ENCODE measurements at places on chromosomes 1 and 21. TPM values are rescaled to one million over a fixed set of nuclear protein-coding genes. Genes with fewer than 3 reads are reported as not detected.

GRCh38 chr1:184950906-184951305, 23.4 kb downstream of the NIBAN1 start:
- no peak for DNase-seq
- H3K27me3 ChIP-seq = no peaks in the 10 kb centered on the region
- H3K4me3 ChIP-seq = no peak overlapping the region
- no peaks in the 10 kb centered on the region for H3K36me3 ChIP-seq
- no peak overlapping the region for H3K27ac ChIP-seq
- no peaks in the 10 kb centered on the region for H3K4me1 ChIP-seq

GRCh38 chr1:167821969-167822685, 91.8 kb downstream of the ADCY10 start:
- no peaks in the 10 kb centered on the region for H3K4me1 ChIP-seq
- H3K27ac ChIP-seq = no peak overlapping the region
- H3K36me3 ChIP-seq = no peaks in the 10 kb centered on the region
- no peak for DNase-seq
- H3K4me3 ChIP-seq = no peak overlapping the region

- no peak overlapping the region for H3K4me3 ChIP-seq
- no peaks in the 10 kb centered on the region for H3K27me3 ChIP-seq
- H3K27ac ChIP-seq = no peak overlapping the region
- no peaks in the 10 kb centered on the region for H3K4me1 ChIP-seq
Observed at GRCh38 chr1:76162254-76162653, 87.7 kb downstream of the ST6GALNAC3 start.

- no peaks in the 10 kb centered on the region for H3K27me3 ChIP-seq
- H3K4me1 ChIP-seq = peaks cover 49% of the 10 kb centered on the region
- H3K36me3 ChIP-seq = no peaks in the 10 kb centered on the region
- H3K27ac ChIP-seq = no peak overlapping the region
Observed at GRCh38 chr1:226663327-226663704, 75.8 kb downstream of the ITPKB start.

DNA sequence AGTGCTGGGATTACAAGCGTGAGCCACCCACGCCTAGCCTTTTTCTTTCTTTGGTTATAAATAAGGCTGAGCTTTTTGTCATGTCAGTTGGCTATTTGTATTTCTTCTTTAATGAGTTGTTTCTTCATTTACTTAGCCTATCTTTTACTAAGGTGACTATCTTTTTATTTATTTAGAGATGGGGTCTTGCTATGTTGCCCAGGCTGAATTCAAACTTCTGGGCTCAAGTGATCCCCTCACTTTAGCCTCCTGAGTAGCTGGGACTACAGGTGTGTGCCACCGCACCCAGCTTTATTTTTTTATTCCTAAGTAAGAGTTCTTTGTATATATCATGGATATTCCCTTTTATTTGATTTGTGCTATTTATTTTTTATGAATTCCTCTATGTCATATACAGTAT, 11.9 kb downstream of the DMBX1 start:
- H3K27ac ChIP-seq = no peak overlapping the region
- H3K4me1 ChIP-seq = no peaks in the 10 kb centered on the region
- H3K27me3 ChIP-seq = no peaks in the 10 kb centered on the region
- H3K36me3 ChIP-seq = no peaks in the 10 kb centered on the region
- DNase-seq = no peak
- H3K4me3 ChIP-seq = no peak overlapping the region

GRCh38 chr1:51188230-51188629, 47.8 kb upstream of the RNF11 start:
- no peaks in the 10 kb centered on the region for H3K4me1 ChIP-seq
- H3K4me3 ChIP-seq = no peak overlapping the region
- DNase-seq = no peak
- H3K27ac ChIP-seq = no peak overlapping the region
- no peaks in the 10 kb centered on the region for H3K36me3 ChIP-seq
- no peaks in the 10 kb centered on the region for H3K27me3 ChIP-seq

GRCh38 chr1:204406621-204407020, 5.0 kb downstream of the PPP1R15B start:
- H3K36me3 ChIP-seq = no peaks in the 10 kb centered on the region
- no peak for DNase-seq
- no peak overlapping the region for H3K27ac ChIP-seq
- no peaks in the 10 kb centered on the region for H3K4me1 ChIP-seq

- no peaks in the 10 kb centered on the region for H3K36me3 ChIP-seq
- peak; percentile 73 for DNase-seq
- no peaks in the 10 kb centered on the region for H3K4me1 ChIP-seq
Observed at GRCh38 chr1:78492386-78492950, 1.7 kb downstream of the PTGFR start.

DNA sequence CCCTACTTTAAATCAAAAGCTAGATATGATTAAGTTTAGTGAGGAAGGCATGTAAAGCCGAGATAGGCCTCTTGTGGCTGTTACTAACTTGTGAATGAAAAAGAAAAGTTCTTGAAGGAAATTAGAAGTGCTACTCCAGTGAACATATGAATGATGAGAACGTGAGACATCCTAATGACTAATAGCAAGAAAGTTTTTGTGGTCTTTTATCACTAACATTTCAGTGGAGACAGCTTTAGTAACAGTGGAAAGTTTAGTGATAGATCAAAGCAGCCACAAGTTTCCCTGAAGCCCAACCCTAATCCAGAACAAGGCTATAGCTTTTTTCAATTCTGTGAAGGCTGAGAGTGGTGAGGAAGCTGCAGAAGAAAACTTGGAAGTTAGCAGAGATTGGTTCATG, 73.6 kb upstream of the LRRC8B start:
- no peak overlapping the region for H3K4me3 ChIP-seq
- DNase-seq = no peak
- no peaks in the 10 kb centered on the region for H3K4me1 ChIP-seq
- H3K27ac ChIP-seq = no peak overlapping the region

GRCh38 chr1:164787834-164788231, 228.8 kb downstream of the PBX1 start:
- DNase-seq = no peak
- H3K27ac ChIP-seq = peak overlapping the region; percentile 92
- no peaks in the 10 kb centered on the region for H3K36me3 ChIP-seq
- peaks cover 15% of the 10 kb centered on the region for H3K4me1 ChIP-seq
- no peaks in the 10 kb centered on the region for H3K27me3 ChIP-seq
- H3K4me3 ChIP-seq = no peak overlapping the region

GRCh38 chr1:218254296-218254946, 30.7 kb upstream of the RRP15 start:
- H3K36me3 ChIP-seq = no peaks in the 10 kb centered on the region
- H3K4me1 ChIP-seq = no peaks in the 10 kb centered on the region

GRCh38 chr1:161131523-161132409, 701 bp downstream of the DEDD start:
- H3K4me1 ChIP-seq = peaks cover 12% of the 10 kb centered on the region
- DNase-seq = no peak
- H3K4me3 ChIP-seq = peak overlapping the region; percentile 87
- no peaks in the 10 kb centered on the region for H3K36me3 ChIP-seq

- peak within 1 kb of the TSS; percentile 11 for H3K4me3 ChIP-seq
- H3K27me3 ChIP-seq = no peaks in the 10 kb centered on the region
- DNase-seq = peak; percentile 49
- no peaks in the 10 kb centered on the region for H3K36me3 ChIP-seq
- H3K4me1 ChIP-seq = peaks cover 15% of the 10 kb centered on the region
Observed at GRCh38 chr1:22710701-22711049, at the start of gene EPHB2. TSS of gene EPHB2 (plus strand) at chr1:22710839. CDS start at chr1:22710983, 144 bp downstream.

GRCh38 chr1:8438489-8438888, 120.6 kb downstream of the SLC45A1 start:
- no peaks in the 10 kb centered on the region for H3K4me1 ChIP-seq
- H3K27me3 ChIP-seq = no peaks in the 10 kb centered on the region
- no peak overlapping the region for H3K4me3 ChIP-seq
- peak overlapping the region; percentile 14 for H3K27ac ChIP-seq

GRCh38 chr1:235943581-235944114, 76.9 kb upstream of the LYST start:
- H3K36me3 ChIP-seq = no peaks in the 10 kb centered on the region
- H3K4me1 ChIP-seq = no peaks in the 10 kb centered on the region
- H3K27me3 ChIP-seq = no peaks in the 10 kb centered on the region
- H3K4me3 ChIP-seq = no peak overlapping the region
- H3K27ac ChIP-seq = no peak overlapping the region
- DNase-seq = no peak

- no peaks in the 10 kb centered on the region for H3K36me3 ChIP-seq
- no peak for DNase-seq
- H3K4me1 ChIP-seq = no peaks in the 10 kb centered on the region
- H3K27ac ChIP-seq = no peak overlapping the region
- no peak overlapping the region for H3K4me3 ChIP-seq
Observed at GRCh38 chr1:64683419-64683818, 61.5 kb upstream of the RAVER2 start.

DNA sequence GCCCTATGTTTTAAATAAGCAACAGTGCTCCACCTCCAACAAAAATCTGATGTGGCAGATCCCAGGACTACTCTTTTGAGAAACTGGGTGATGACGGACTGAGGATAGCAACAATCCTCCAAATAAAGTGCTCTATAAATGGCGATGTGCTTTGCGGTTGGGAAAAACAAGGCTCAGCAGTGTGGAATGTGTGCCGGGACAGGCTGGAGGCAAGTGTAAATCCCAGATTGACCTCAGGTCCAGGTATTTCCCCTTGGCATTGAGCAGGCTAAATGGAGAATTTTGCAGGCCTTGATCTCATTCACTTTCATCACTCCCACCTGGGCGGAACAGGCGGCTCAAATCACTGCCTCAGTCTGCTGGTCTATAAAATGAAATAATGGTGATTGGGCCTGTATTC, 35.1 kb downstream of the LRRC42 start:
- no peaks in the 10 kb centered on the region for H3K27me3 ChIP-seq
- no peaks in the 10 kb centered on the region for H3K36me3 ChIP-seq
- H3K4me3 ChIP-seq = no peak overlapping the region
- no peaks in the 10 kb centered on the region for H3K4me1 ChIP-seq
- DNase-seq = no peak
- H3K27ac ChIP-seq = peak overlapping the region; percentile 78

- H3K27ac ChIP-seq = no peak overlapping the region
- H3K36me3 ChIP-seq = no peaks in the 10 kb centered on the region
- no peaks in the 10 kb centered on the region for H3K4me1 ChIP-seq
- no peak overlapping the region for H3K4me3 ChIP-seq
Observed at GRCh38 chr1:110412576-110412975, 5.1 kb upstream of the LAMTOR5 start.

- peak overlapping the region; percentile 67 for H3K27ac ChIP-seq
- no peaks in the 10 kb centered on the region for H3K27me3 ChIP-seq
- DNase-seq = peak; percentile 59
- no peaks in the 10 kb centered on the region for H3K36me3 ChIP-seq
- H3K4me3 ChIP-seq = no peak overlapping the region
Observed at GRCh38 chr21:45330075-45330781, 42.5 kb upstream of the POFUT2 start.

- peak; percentile 43 for DNase-seq
- no peaks in the 10 kb centered on the region for H3K36me3 ChIP-seq
- no peaks in the 10 kb centered on the region for H3K27me3 ChIP-seq
- peak overlapping the region; percentile 42 for H3K4me3 ChIP-seq
Observed at GRCh38 chr1:31762726-31763670, 1.1 kb downstream of the ADGRB2 start.

GRCh38 chr21:41227357-41228005, 59.5 kb downstream of the BACE2 start:
- H3K27me3 ChIP-seq = no peaks in the 10 kb centered on the region
- H3K27ac ChIP-seq = no peak overlapping the region
- no peaks in the 10 kb centered on the region for H3K4me1 ChIP-seq
- H3K36me3 ChIP-seq = no peaks in the 10 kb centered on the region
- H3K4me3 ChIP-seq = no peak overlapping the region

GRCh38 chr1:50047916-50048694, 24.4 kb upstream of the AGBL4 start:
- DNase-seq = no peak
- no peaks in the 10 kb centered on the region for H3K36me3 ChIP-seq

DNA sequence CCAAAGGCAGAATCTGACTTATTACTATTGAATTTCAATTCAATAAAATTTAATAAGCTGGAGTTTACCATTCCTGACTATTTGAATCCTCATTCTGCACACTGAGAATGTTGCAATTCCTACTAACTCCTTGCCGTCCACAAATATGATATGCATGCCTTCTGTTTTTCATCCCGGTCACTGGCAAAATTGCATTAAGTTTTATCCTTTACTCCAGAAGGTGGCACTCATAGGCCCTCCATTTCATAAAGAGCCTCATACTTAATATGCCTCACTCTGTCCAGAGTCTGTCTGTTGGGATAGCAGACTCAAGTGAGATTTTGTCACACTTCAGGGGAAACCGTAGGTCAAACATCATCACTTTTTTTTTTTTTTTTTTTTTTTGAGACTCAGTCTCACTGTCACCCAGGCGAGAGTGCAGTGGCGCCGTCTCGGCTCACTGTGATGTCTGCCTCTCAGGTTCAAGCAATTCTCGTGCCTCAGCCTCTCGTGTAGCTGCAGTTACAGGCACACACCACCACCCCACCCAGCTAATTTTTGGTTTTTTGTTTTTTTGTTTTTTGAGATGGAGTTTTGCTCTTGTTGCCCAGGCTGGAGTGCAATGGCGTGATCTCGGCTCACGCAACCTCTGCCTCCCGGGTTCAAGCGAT, 27.3 kb downstream of the F11R start:
- no peaks in the 10 kb centered on the region for H3K36me3 ChIP-seq
- no peak for DNase-seq
- H3K27me3 ChIP-seq = no peaks in the 10 kb centered on the region

DNA sequence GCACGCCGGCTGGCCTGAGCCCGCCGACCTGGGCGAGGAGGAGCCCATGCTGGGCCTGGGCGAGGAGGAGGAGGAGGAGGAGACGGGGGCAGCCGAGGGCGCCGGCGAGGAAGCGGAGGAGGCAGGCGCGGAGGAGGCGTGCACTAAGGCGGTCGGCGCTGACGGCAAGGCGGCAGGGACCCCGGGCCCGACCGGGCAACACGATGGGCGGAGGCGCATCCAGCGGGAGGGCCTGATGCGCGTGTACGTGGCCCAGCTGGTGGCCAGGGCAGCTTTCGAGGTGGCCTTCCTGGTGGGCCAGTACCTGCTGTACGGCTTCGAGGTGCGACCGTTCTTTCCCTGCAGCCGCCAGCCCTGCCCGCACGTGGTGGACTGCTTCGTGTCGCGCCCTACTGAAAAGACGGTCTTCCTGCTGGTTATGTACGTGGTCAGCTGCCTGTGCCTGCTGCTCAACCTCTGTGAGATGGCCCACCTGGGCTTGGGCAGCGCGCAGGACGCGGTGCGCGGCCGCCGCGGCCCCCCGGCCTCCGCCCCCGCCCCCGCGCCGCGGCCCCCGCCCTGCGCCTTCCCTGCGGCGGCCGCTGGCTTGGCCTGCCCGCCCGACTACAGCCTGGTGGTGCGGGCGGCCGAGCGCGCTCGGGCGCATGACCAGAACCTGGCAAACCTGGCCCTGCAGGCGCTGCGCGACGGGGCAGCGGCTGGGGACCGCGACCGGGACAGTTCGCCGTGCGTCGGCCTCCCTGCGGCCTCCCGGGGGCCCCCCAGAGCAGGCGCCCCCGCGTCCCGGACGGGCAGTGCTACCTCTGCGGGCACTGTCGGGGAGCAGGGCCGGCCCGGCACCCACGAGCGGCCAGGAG, 7.2 kb upstream of the IBA57 start:
- no peak overlapping the region for H3K4me3 ChIP-seq
- H3K36me3 ChIP-seq = no peaks in the 10 kb centered on the region
- no peaks in the 10 kb centered on the region for H3K4me1 ChIP-seq
- no peak overlapping the region for H3K27ac ChIP-seq
- DNase-seq = no peak
- no peaks in the 10 kb centered on the region for H3K27me3 ChIP-seq

NTRK1 gene
- 6.4 TPM for total RNA-seq

MAN1C1 gene
- total RNA-seq = 7.5 TPM

ACAP3 gene
- total RNA-seq = 98.5 TPM

CACNA1S gene
- 0.07 TPM for total RNA-seq

TOR1AIP2 gene
- total RNA-seq = 94.4 TPM

ZMYND12 gene
- total RNA-seq = not detected

RGS1 gene
- 31.5 TPM for total RNA-seq

RAB3GAP2 gene
- total RNA-seq = 33.0 TPM

PTPN7 gene
- total RNA-seq = not detected

C1QA gene
- 33.1 TPM for total RNA-seq
